ENCODE measurements at places on chromosomes 5 and 9. TPM values are rescaled to one million over a fixed set of nuclear protein-coding genes. Genes with fewer than 3 reads are reported as not detected.

- DNase-seq, result peak; percentile 20
These were observed 15.9 kb upstream of the RPL26L1 start for GRCh38 chr5:172943283-172943841.

DNA sequence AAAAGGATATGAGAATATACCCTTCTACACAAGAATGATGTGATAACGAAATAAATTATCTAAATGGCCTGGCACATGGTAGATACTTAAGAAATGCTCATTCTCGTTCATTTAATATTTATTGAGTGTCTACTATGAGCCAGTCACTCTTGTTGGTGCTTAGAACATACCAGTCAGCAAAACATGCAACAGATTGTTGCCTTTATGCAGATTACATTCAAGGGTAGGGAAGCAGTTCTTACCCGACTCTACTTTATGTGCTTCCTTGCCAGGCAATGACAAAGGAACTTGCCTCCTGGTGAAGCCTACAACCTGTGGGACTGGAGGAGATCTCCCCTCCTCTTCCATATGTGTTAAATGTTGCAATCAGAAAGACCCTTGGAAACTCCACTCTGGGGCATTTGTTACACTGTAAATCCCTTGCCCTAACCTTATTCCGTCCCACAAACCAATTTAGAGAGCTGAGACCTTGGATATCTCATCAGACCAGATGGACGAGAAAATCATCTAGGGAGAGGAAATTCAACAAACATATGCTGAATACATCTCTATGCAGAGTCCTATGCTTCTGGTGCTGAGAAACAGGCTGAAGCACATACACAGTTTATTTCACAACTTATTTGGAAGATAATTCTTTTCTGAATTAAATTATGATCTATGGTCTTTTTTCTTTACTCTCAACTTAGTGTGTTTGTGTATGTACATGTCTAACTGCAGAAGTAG lies 128.1 kb upstream of the TRIM32 start:
- no peak for DNase-seq

GRCh38 chr5:61735995-61736394 lies 403.9 kb downstream of the ZSWIM6 start:
- no peak for DNase-seq

The STPG3 gene
- polyA plus RNA-seq, result 3.4 TPM

The DNM1 gene
- 49.0 TPM for polyA plus RNA-seq

DNA sequence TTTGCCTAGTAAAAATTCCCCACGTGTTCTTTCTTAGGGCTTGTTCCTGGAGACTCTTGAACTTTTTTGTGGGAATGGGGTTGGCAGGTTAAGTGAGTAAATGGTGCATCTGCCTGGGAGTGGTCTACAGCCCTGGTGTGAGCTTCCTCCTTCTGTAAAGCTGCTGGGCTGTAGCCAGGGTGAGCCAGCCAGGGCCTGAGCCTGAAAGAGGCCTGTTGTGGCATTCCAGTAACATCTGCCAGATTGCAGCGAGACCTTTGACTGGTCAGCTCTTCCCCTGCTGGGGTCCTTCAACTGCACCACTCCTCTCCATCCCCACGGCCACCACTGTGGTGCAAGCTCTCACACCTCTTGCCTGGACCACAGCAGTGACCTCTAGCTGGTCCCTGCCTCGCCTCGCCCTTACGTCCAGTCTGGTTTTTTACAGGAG lies 47.5 kb downstream of the SLC22A5 start:
- DNase-seq, result no peak

DNA sequence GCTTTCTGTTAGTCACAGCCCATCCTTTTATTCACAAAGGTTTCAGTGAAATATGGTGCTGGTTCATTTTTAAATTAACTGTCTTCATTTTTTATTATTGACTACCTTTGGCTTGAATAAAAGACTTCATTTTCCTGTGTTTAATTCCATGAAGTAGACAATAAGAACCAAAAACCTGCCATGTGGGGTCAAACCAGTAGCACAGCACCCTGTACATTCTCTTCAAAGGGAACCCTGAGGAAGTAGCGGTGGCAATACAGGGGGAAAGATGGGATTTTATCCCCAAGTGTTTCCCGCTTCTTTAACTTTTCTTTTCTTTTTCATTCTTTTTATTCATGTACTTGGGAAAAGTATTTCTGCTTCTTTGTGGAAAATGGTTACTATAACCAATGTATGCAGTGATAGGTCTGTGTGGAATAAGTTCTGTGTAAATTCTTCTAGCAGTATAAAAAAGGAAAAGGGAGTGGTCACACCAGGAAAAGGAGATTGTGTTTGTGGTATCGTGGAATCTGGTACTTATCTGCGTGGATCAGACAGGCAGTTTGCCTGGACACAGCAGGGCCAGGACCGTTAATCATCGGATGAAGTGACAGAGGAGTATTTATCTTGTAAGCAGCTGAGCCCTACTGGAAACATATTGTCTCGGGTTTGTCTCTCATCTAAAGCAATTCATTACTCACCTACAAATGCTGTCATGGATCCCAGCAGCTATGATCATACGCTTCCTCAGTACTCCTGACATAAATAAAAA lies 94.2 kb downstream of the PPIC start:
- DNase-seq, result no peak

DNA sequence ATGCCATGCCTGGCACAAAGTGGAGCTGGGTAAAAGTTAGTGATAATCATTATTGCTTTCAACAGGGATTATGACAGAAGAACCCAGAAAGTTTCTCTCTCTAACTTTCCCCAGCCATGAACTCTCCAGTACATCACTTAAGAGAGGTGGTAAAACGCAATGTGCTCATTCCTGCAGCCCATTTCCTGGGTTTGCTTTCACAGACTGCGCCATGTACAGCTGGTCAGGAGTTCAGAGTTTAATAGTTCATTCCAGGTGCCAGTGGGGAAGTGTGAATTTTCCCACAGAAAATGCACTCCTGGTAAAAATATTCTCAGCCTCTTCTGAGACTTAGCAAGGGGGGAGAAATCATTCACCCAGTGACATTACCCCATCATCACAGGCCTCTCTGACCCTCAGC lies 35.5 kb downstream of the ADAM19 start:
- DNase-seq, result no peak

- DNase-seq, result peak; percentile 49
These were observed 78.3 kb upstream of the ANKRD55 start for GRCh38 chr5:56311306-56311905.

- DNase-seq, result peak; percentile 65
These were observed 536 bp upstream of the COMMD10 start for GRCh38 chr5:116084287-116084691.

The CCDC69 gene
- polyA plus RNA-seq, result 45.3 TPM

DNA sequence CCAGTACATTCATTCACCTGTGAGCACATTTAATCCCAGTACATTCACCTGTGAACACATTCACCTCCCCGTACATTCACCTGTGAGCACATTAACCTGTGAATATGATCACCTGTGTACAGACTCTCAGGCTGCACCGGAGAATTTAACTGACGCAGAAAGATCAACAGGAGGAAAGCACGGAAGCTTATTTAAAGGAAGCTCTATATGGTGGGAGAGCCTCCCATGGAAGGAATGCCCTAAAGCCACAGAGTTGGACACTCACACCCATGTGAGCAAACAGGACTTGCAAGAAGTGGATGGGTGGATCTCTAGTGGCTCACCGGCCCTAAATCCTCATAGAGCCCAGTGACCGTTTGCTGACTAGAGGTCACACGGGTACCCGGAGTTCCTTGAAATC lies 38.2 kb downstream of the TRIP13 start:
- no peak for DNase-seq

GRCh38 chr9:135163023-135163780 lies 75.7 kb downstream of the OLFM1 start:
- no peak for DNase-seq

GRCh38 chr9:109097146-109097545 lies 22.6 kb downstream of the TMEM245 start:
- no peak for DNase-seq

- DNase-seq, result no peak
These were observed 4.9 kb upstream of the PSAT1 start for GRCh38 chr9:78292026-78292425.

- no peak for DNase-seq
These were observed 13.0 kb downstream of the DNAJC18 start for GRCh38 chr5:139426203-139426885.

The LCN6 gene
- polyA plus RNA-seq, result 2.8 TPM

The NPR2 gene
- 15.3 TPM for polyA plus RNA-seq

The SH2D3C gene
- 7.4 TPM for polyA plus RNA-seq

- DNase-seq, result no peak
These were observed 12.5 kb downstream of the EDIL3 start for GRCh38 chr5:84372066-84372695.

DNA sequence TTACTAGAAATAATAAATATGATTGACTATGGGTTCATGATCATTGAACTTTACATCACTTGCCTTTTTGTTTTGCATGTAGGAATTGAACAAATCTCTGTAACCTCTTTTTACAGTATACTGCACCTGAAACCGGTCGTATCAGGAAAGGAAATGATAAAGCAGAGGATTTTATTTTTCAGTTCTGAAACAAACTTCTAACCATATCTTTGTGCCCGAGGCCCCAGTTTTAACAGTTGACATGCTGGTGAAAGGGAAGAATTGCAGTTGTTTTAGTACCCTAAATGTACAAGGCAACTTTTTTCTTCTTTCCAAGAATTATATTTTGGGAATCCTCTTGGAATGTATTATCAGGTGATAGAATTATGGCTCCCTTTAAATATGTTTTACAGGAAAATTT lies 27.8 kb downstream of the TMEM38B start:
- no peak for DNase-seq

DNA sequence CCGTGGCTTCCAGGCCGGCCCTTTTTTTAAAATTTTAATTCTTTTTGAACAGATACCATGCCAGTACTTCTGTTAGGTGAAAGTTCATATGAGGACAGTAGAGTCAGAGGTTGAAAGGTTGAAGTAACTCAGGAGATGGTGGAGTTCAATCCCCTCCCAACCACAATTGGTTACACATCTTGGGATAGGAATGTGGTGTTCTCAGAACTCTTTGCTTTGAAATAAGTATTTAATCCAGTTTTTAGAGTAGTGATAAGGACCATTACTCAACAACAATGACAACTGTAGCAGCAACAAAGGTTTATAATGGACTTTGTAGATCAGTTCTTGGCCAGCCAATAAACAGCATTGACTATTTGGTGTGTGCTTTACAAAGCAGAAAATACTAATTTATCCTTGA lies 116.0 kb downstream of the ARHGAP26 start:
- no peak for DNase-seq

DNA sequence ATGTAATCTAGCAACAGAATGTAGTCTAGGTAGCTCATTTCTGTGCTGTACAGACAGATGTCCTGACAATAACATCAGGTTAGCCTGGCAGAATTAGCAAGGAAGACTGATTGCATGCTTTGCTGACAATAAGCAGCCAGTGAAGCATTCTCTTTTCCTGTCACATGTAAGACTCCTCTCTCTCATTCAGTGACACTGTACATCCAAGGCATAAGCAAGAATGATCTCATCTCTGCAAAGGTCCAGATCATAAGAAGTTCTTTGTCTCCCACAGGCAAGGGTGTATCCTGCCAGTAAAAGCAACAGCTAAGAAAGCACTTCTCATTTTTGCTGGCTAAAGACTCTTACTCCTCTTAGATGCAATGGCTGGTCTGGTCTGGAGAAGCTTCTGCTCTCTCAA lies 861.8 kb downstream of the TAF11L14 start:
- DNase-seq, result no peak

The FAM81B gene
- polyA plus RNA-seq, result 0.39 TPM

The DMRT3 gene
- polyA plus RNA-seq, result not detected

DNA sequence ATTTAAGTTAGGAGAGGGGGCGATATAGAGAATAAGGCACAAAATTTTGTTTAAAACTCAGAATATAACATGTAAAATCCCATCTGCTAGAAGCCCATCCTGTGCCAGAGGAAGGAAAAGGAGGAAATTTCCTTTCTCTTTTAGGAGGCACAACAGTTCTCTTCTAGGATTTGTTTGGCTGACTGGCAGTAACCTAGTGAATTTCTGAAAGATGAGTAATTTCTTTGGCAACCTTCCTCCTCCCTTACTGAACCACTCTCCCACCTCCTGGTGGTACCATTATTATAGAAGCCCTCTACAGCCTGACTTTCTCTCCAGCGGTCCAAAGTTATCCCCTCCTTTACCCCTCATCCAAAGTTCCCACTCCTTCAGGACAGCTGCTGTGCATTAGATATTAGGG lies 18.3 kb downstream of the MOCS2 start:
- DNase-seq, result no peak

DNA sequence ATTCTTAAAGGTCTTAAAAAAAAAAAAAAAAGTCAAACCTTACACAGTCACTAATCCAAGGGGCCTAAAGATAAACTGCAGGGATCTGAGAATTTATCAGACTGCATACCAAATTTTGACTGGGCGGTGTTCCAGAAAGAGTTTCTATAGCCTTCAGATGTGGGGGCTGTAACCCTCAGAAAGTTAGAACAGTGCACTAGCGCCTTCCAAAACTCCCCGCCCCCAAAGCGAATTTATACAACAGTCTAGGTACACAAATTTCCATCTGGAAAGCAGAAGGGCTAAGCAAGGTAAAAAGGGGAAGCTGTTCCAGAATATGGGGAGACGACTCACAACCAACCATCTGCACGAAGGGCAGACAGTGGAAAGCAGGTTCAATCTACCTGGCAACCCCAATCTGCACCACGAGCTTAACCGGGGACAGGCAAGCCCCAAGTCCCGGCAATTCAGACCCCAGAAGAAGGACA lies 813 bp downstream of the ERMP1 start:
- DNase-seq, result no peak

- no peak for DNase-seq
These were observed 59.6 kb downstream of the PRUNE2 start for GRCh38 chr9:76846297-76846696.

GRCh38 chr9:114889802-114890224 lies 40.6 kb downstream of the TNFSF8 start:
- DNase-seq, result no peak

DNA sequence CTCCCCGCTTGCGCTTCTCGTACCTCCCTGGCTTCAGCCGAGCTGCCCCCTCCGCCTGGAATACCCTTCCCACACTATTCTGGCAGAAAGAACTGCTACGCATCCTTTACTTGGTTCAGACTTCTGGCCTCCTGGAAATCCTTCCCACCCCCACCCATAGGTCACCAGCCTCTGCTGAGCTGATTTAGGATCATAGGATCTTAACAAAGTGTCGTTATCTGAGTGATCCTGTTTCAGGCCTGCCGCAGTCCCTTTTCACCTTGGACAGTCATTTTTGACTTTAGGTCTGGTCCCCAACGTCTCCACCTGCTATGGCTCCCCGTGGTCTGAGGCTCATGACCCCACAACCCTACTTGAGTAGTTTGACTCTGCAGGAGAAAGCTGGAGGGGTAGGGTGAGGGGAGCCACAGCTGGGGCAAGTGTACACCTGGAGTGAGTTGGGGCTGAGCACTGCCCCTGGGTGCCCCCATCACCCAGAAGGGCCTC lies 27.3 kb downstream of the EGR1 start:
- DNase-seq, result no peak

GRCh38 chr5:55236800-55237199 lies 3.4 kb upstream of the CCNO start:
- no peak for DNase-seq

DNA sequence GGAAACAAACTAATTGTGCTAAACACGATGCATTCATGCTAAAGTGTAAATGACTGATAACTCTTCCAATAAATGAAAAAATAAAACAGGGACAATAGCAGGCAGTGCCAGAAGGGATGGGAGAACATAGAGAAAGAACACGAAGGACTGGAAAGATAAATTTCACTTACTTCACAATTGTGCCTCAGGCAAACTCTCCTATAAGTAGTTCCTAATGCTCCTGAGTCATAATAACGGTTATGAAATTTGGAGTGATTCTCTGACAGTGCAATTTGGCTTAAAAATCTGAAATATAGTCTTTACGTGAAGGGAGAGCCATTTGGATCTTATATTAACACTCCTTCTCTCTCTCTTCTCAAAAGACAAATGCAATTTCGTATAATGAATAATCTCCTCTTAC lies 2218.5 kb downstream of the MAT2B start:
- DNase-seq, result no peak

GRCh38 chr5:59684388-59685190 lies 208.9 kb downstream of the PDE4D start:
- DNase-seq, result no peak
